ENCODE measurements at places on chromosomes 5 and 9.

DNA sequence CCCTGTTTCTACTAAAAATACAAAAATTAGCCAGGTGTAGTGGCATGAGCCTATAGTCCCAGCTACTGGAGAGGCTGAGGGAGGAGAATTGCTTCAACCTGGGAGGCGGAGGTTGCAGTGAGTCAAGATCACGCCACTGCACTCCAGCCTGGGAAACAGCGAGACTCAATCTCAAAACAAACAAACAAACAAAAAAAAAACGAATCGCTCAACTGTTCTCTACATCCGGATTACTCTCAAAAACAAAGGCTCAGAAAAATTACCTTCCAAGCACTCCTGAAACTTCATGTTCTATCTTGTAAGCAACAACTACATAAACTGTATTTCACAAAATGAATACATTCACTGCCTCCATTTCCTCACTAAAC lies 14.0 kb downstream of the UBAP2 start:
- DNase-seq: no peak

- no peak for DNase-seq
These were observed 22.8 kb upstream of the CRHBP start for GRCh38 chr5:76930083-76930482.

DNA sequence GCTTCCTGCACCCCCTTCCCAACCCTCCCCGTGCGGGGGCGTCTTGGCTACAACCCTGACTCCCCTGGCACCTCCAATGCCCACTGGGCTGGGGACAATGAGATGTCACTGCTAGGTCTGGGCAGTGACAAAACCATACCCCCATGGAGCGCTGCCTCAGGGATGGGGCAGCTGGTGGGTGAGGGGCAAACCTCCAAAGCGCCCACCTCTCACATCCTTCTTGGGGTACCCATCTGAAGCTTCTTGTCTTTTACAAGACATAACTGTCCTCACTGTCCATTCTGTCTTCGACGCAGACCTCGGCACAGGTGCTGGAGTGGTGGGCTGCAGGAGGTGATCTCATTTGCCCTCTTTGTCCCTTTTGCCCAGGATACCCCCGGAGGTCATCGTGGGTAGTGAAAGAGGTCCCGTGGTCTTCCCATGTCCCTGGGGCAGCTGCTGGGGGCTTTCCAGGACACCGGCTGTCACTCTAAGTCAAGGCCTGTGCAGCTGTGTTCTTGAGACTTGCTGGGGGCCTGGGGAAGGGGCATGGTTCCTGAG lies 27.8 kb upstream of the CSF1R start:
- no peak for DNase-seq

DNA sequence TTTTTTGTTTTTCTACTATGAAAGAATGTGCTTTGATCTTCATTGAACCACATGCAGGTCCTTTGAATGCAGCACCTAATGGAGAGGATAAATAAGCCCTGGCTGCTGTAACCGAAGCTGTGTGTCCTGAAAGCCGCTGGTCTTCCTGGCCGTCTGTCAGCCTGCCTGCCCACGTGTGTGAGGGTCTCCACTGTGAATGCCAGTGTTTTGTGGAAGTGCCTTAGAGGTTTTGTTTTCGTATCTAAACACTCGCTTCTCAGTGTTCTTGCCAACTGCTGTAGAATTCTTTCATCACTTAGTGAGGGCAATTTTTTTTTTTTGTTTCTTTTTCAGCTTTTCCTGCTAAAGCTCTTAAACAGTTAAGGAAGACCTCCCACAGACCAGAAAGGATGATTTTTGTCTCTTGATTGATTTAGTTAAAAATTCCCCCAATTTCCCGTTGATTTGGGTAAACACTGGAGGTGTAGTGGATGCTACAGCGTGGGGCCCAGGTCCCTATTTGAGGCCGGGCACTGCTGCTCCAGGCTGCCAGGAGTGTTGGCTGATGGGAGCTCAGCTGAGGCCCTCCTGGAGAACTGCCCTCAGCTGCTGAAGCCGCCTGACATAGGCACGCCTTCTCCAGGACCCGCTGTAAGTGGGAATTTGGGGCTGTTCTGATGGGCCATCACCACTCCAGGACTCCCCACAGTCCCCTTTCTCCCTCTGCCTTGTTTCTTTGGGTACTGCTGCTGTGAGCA lies 29.2 kb upstream of the PTCH1 start:
- no peak for DNase-seq

GRCh38 chr5:78699552-78700153 lies 51.1 kb upstream of the LHFPL2 start:
- DNase-seq: no peak

DNA sequence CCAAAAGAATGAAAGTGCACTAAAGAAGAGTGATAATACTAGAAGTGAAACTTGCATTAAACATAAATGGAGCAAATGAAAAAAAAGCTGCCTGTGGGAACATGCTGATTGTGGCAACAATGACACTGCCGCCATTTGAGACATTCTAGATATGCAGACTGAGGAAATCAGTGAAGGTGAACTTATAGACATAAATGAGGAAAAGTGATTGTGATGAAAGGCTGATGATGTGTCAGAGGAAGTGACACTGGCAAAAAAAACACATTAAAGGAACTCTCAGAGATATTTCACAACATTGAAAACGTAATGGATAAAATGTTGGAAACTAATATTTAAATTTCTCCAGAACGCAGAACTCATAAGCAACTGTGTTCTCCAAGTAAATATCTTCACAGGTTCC lies 1.2 kb downstream of the ERCC8 start:
- DNase-seq: no peak

DNA sequence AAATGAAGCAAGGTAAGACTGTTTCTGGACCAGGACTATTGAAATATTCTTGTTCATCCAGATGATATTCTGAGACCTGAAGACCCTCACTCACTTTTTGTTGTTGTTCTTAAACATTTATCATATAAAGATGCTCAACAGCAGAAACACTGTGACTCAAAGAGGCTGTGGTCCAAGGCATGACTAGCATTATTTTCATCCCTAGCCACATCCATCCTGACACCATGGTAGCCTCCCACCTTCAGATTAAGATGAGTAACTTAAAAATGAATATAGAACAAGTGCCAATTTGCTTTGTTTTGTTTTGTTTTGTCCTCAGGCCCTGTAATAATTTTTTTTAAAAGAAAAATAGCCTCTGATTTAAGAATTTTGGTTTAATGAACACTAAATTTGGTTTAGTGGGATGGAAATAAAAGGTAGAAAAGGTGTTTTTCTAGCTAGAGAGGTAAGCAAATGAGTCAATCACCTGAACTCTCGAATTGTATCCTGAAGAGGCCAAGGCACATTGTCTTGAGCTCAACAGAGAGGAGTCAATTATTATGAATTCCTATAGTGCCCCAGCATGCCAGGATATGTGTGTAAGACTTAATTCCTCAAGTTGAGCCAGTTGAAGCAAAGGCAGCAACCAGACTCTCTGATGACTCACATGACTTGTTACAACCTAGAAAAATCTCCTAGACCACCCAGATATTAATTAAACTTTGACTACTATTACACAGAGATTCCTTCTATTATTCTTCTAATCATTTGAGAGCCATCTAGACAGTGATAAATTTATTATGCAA lies 380.1 kb upstream of the TUSC1 start:
- no peak for DNase-seq

- DNase-seq: no peak
These were observed 129.7 kb upstream of the PCA3 start for GRCh38 chr9:76634356-76635054.

- no peak for DNase-seq
These were observed 96.8 kb upstream of the NREP start for GRCh38 chr5:111853748-111854147.

DNA sequence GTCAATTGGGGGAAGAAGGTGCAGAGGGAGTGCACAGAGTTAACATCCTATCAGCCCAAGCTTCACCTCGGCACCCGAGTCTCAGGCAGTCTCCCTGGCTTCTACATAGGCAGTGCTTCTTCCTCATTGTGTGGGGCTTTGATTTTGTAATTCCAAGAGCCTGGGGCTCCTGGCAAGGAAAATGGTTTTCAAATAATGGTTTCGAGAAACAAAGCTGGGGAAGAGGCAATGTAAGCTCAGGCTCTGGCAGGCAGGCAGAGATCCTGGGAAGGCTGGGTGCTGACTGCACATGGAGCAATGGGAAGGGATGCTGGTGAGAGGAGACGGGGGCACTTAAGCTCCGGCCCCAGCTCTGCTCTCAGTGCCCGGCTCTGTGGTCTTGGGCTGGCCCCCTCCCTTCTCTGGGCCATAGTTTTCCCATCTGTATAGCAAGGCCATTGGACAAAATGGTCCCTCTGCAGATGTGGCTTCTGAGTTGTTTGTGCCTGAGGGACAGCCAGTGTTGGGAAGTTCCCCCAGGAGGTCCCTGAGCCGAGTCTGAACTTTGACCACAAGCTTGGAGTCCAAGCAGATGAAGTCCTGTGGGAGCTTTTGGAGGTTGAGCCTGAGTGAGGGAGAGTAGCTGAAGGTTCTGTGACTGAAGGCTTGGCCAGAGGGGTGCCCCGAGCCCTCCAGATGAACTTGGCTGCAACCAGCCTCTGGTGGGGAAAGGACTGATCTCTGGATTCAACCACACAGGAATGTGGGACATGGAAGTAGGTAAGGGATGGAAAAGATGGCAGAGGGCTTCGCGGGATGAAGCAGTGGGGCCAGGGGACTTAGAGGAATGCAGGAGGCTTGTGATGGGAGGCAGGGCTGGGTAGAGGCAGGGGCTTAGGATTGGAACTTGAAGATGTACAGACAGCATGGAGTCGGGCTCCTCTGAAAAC lies 28.5 kb upstream of the IL17B start:
- no peak for DNase-seq

GRCh38 chr9:89400403-89401116 lies 82.3 kb downstream of the SECISBP2 start:
- DNase-seq: no peak

DNA sequence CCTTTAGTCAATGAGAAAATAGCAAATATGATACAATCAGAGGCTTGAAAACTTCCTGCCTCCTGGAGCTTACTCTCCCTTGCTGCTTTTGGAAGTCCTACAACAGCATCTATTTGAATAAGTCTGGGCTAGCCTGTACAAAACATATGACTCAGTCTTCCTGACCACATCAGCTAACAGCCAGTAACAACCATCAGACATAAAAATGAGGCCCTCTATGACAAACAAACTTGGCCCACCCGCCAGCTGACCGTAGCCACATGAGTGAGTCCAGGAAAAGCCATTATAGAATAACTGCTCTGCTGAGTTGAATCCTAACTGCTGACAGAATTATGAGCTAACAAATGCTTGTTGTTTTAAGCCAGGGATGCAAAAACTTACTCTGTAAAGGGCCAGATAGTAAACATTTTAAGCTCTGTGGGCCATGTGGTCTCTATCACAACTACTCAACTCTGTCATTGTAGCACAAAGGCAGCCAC lies 347.6 kb downstream of the PTPRD start:
- no peak for DNase-seq

DNA sequence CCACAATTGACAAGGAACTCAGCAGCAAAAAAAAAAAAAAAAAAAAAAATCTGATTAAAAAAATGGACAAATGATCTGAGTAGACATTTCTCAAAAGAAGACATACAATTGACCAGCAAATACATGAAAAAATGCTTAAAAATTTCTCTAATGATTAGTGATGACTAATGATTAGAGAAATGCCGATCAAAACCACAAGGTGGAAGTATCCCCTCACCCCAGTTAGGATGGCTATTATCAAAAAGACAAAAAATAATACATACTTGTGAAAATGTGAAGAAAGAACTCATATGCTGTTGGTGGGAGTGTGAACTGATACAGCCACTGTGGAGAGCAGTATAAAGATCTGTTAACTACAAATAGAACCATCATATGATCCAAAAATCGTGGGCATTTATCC lies 245.3 kb downstream of the OSTF1 start:
- no peak for DNase-seq

Measured in stimulated activated CD4-positive, alpha-beta T cell treated with anti-CD3 and anti-CD28 coated beads, Interleukin-1b, Interleukin-23, amount 100 ng/mL, for 48 hours (primary cell).